Activated T-helper 2 cell treated with anti-CD3 and anti-CD28 coated beads, Interferon-gamma antibody, Interleukin-2, Interleukin-4, amounts not matched to agents 10 μg/mL and 5 μg/mL and 100 μg/mL, durations not matched to agents 14 hours and 24 hours and 36 hours (primary cell): ENCODE measurements at places on chromosomes 13 and 19. TPM values are rescaled to one million over a fixed set of nuclear protein-coding genes. Genes with fewer than 3 reads are reported as not detected.

The ZNF829 gene
- 3.4 and 3.5 TPM in 2 replicates for total RNA-seq

- no peak for DNase-seq
Observed at GRCh38 chr13:113367771-113368170, 3.8 kb upstream of the GRTP1 start.

The CASP14 gene
- not detected in 2 replicates for total RNA-seq

The EBPL gene
- total RNA-seq, result 42.7 and 47.5 TPM in 2 replicates

- peak; percentile 51 for DNase-seq
Observed at GRCh38 chr19:10230861-10231611, at the start of gene S1PR2. Gene S1PR2 (minus strand): TSS chr19:10231331. CDS start chr19:10224905, 6,426 bp downstream.

The LGALS14 gene
- not detected in 2 replicates for total RNA-seq

DNA sequence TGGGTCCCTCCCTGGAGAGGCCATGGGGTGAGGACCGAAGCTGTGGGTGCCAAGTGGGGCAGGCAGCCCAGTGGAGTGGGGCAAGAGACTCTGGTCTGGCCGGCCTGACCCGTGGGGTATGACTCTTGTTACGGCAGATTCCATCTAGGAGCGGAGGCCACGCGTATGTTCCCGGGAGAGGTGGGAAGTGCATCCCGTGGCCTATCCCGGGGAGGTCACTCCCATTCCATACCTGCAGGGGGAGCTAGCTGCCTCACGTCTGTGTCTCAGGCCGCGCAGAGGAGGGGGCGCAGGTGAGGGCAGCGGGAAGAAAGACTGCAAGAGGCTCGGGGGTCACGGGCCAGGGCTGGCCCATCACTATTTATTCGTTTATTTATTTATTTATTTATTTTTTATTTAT lies 4.9 kb downstream of the CSNK1G2 start:
- no peak for DNase-seq

DNA sequence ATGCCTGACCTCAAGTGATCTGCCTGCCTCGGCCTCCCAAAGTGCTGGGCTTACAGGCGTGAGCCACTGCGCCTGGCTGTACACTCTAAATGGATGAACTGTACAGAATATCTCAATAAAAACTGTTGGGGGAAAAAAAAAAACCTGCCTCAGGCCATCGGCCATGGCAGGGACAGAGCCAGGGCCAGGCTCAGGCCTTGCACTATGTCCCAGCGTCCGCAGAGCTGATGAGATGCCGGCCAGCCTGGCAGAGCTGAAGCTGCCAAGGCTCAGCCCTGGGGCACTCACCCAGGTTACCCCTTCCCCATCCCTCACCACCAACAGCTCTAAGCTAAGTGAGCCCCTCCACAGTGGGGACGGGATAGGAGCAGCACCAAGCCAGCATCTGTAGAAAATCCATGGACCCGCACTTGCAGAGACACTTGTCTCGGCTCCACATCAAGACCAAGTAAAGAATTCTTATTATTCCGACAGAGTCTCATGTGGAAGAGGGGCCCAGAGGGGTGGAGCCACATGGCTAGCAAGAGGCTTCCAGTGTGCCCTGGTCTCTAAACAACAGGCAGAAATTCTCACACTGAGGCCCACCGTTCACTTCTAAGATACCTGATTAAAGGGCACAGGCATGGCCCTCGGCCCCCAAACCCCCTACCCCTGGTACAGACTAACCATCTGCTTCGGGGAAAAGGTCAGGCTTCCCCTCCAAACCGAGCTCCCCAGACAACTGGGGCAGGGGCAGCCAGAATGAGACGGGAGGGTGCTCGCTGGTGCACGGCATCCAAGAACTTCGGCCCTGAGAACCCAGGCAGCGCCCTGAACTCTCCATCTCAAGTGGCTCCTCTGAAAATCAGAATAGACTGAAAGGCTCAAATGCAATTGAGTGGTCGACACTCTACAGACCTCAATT lies 5.8 kb downstream of the PPP6R1 start:
- no peak for DNase-seq

DNA sequence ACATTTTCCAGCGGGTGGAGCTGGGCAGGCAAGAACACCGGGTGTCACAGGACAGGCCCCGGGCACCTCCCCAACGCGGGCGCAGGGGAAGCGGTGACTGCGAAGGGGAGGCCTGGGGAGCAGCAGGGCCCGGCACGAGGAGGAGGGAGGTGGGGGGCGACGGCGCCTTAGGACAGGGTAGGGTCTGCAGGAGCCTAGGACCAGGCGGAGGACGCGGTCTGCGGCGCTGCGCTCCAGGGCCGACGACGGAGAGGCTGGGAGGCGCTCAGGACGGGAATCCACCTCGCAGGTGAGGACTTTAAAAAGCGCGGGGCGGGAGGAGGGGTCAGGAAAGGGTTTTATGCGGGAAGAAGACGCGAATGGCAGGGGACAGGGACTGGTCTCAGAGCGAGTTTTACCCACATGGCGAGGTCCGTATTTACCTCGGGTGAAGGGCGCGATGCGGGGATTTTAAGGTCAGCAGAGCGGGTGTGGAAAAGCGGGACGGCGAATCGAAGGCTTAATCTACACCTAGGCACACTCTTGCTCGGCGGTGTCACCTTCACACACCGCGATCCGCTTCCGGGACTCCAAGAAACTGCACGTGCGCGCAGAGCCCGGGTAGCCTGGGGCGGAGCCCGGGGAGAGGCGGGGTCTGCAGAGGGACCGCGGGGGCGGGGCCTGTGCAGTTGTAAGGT lies 13.5 kb downstream of the ERVV-2 start:
- peak; percentile 8 for DNase-seq

- no peak for DNase-seq
Observed at GRCh38 chr19:13981988-13982501, 24.1 kb downstream of the RFX1 start.

The RNF17 gene
- not detected in 2 replicates for total RNA-seq

- no peak for DNase-seq
Observed at GRCh38 chr19:40163541-40164129, 27.6 kb upstream of the MAP3K10 start.

DNA sequence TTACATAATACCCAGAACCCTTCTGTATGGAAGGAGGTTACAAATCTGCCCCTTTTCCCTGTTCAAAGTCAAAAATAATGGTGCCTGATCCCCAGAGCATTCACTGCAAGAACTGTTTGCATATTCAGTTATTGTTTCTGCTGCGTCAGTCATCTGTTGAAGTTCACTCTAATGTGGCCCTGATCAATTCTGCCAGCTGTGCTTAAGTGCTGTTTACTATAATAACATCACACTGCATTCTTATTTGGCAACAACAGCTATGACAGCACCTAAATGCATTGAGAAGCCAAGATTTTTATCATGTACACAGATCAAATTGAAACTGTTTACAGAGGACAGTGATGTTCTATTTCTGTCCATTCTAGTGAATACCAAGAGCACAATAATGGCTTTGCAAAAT lies 115.9 kb downstream of the DACH1 start:
- no peak for DNase-seq

DNA sequence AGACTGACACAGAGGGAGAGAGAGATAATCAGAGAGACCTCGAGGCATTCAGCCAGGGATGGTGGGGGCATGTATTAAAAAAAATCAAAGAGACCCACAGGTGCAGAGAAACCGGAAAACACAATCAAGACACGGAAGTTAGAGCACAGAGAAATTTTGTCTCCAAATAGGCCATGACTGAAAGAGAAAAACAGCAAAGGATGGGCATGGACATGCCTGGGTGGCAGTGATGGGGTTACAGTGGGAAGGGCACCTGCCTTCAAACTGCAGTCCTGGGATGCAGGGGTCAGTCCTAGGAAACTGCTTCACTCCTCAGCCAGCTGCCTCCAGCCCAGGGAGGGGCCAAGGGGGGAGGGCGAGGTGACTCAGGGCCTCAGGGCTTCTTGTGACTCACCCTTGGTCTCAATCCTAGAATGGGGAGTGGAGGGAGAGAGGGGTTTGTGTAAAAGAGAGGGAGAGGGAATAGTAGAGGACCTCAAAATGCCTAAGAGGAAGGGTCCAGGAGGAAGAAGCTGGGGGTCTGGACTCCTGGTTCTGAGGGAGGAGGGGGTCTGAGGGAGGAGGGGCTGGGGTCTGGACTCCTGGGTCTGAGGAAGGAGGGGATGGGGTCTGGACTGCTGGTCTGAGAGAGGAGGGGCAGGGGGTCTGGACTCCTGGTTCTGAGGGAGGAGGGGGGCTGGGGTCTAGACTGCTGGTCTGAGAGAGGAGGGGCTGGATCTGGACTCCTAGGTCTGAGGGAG lies 3.6 kb upstream of the KCNN4 start:
- no peak for DNase-seq

DNA sequence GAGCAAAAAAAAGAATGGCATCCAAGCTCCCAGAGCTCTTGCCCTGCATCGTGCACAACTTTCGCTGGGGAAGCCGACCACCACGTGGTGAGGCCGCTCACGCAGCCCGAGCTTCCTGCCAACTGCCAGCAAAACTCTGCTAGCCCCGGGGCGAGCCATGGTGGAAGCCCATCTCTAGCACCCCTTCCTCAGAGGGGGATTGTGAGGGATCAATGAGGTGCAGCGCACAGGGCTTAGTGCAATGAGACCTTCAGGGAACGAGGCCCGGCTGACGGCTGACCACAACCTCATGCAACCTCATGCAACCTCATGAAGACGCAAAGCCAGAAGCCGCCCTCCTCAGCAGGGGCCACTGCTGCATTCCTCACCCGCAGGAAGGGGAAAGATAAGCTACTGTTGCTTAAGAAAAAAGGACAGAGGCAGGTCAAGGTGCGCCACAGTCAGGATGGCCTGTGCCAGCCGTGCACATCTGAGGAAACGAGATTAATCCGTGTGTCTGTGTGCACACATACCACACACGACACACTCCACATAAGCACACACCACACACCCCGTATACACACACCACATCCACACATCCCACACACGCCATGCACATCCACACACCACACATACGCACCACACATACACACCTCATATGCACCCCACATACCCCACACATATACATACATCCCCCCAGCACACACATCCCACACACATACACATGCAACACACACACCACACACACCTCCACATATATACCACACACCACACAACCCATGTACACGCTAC lies 9.6 kb downstream of the HSPBP1 start:
- no peak for DNase-seq

GRCh38 chr13:100753376-100753775 lies 78.8 kb upstream of the TMTC4 start:
- no peak for DNase-seq

DNA sequence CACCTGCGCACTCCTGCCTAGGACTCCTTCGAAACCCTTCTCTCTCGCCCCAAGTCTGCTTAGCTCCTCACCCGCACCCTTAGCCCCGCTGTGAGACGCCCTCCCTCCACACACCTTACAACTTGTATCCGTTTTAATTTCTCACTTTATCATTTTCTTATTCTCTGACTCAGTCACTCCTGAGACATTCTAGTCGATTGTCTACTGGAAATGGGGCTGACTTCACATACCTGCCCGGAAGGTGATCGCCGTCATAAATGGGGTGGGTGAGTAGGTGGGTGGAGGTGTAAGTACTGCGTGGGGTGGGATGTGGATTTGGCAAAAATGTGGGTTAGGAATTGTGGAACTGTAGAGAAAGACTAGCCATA lies 714 bp downstream of the NDFIP2 start:
- peak; percentile 24 for DNase-seq
